Mesenteric fat pad (tissue), 1 donor: ENCODE measurements at places on chromosomes 1 and 21.

GRCh38 chr1:180611016-180611930 is 20.5 kb upstream of the XPR1 start:
- no peak for DNase-seq

GRCh38 chr1:63611231-63611630 is 18.0 kb downstream of the PGM1 start:
- DNase-seq = no peak

GRCh38 chr21:45219517-45219916 is 68.2 kb downstream of the POFUT2 start:
- DNase-seq = no peak

DNA sequence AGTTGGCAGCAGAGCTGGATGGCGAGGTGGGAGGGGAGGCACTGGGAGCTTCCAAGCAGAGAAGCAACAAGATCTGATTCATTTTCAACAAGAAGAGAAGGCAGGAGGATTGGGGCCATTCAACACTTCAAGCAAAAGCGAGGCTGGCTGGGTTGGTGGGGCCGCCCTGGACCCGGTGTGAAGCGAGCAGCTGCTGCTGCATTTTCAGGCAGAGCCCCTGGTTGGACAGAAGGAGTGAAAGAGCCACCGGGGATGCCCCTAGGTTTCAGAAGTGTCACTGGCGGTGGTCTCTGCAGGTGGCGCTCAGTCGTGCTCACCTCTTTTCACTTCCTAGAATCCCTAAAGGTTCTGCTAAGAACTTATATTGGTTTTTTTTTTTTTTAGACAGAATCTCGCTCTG is 18.0 kb downstream of the SLC2A7 start:
- no peak for DNase-seq

- no peak for DNase-seq
Observed at GRCh38 chr1:50700214-50700613, 259.9 kb downstream of the FAF1 start.

DNA sequence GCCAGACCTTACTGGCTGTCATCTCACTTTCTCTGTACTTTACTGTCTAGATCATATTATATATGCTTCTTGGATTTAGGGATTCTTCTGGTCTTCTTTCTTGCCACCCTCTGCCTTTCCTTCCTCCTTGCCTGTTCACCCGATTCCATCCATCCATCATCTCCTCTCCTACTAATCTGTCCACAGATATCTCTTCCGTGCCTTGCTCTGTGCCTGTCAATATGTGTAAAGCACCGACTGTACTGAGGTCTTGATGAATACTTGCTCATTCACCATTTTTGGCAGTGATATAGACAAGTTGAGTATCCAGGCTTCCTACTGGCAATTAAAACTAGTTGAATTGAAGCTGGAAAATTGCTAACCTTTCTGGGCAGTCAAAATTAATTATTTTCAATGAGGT is 8.1 kb downstream of the FMN2 start:
- no peak for DNase-seq

DNA sequence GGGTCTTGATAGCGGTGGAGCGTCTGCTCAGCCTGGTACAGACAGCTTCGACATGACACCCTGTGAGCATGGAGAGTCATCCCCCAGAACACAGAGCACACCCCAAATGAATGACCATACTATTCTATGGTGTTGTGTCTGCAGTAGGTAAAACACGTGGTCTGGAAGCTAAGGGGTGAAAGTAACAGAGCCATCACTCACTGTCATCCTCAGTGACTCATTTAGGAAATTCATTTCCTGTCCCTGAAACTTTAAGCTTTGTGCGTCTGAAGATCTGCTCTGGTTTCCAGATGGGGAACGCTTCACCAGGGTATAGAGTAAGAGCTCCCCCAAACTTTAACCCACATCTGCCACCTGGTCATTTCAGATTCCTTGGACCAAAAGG is 94.8 kb upstream of the DISP3 start:
- no peak for DNase-seq
